ENCODE measurements at places on chromosomes 1 and 21.

- peak; percentile 53 for DNase-seq
These were observed 16.6 kb upstream of the RAP1A start for GRCh38 chr1:111602974-111603373.

- no peak for DNase-seq
These were observed 658 bp upstream of the COL16A1 start for GRCh38 chr1:31704271-31705079.

DNA sequence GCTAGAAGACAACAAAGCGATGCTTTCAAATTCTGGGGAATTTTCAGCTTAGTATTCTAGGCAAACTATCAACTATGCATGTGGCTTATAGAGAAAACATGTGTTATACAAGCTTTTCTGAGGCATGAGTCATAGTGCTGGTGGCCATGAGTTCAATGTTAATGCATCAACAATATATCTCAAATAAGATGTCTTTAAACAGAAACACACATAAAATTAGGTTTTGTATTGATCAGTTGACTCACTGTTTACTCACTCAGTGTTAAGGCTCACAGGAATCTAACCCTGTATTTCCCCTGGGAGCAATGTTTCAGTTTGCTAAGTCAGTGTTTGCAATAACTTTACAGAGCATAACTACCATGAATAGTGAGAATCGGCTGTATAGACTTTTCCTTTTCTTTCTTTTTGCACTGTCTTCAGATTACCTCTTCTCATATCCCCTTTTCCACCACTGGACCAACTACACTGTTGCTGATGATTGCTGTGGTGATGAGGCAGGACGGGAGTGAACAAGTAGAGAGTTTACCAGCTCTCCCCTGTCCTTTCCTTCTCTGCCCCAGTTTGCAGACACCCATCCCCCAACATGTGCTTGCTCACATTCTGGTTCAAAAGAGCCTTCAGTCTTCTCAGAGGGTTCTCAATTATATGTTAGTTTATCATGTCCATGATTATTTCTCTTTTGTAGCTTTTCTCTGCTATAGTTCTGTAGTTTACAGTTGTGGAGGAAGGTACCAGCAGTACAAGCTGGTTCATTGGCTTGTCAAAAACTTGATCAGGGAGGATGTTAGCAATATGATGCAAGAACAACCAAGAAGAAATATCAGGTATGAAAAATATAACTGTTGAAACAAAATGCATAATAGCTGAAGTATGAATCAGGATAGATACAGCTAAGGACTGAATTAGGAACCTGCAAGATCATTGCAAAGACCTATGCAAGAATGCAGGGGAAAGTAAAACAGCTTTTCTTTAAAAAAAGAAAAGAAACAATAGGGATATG lies 23.9 kb downstream of the CD2 start:
- DNase-seq: no peak

DNA sequence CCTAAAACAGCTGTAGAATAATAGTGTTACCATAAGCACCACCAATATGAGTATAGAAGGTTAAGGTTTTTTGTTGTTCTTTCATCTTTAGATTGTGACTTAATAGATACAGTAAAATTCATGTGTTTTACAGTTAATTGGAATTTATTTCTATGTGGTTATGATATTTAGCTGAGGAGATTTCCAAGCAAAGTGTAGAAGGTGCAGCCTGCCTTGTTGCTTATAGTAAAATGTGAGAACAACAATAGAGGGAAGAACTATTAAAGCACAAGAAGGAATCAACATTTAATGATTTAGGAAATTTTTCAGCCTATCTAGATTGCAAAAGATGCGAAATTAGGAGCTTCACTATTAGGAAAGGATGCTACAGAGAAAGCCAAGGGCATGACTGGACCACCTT lies 47.9 kb downstream of the DESI2 start:
- DNase-seq: no peak

DNA sequence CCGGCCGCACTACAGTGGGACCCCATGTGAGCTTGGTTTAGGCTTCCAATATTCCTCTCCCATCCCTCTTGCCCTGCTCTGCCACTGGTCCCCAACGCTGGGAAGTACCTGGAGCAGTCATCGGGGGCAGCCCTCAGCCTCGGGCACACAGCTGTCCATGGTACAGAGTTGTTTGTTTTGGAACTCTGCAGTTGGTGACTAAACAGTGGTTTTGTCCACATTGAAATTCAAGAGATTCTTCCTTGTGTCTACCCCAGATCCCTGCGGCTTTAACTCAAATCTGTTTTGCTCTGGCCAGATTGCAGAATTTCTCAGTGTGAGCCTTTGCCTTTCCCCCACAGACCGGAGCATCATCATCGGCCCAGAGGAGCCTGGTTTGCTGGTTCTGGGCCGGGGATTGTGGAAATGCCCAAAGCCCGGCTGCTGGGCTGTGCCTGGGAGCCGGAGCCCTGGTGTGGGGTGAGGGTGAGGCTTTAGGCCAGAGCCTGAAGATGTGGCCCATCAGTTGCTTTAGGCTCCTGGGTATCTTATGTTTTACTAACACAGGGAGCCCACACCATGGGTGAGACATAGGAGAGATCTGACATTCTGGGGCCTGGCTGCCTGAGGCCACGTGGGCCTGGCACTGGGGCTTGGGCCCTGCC lies 93.2 kb downstream of the ARHGEF10L start:
- DNase-seq: no peak

GRCh38 chr1:197917805-197918651 lies 856 bp downstream of the LHX9 start:
- no peak for DNase-seq

GRCh38 chr1:184424157-184424556 lies 37.3 kb downstream of the C1orf21 start:
- no peak for DNase-seq

DNA sequence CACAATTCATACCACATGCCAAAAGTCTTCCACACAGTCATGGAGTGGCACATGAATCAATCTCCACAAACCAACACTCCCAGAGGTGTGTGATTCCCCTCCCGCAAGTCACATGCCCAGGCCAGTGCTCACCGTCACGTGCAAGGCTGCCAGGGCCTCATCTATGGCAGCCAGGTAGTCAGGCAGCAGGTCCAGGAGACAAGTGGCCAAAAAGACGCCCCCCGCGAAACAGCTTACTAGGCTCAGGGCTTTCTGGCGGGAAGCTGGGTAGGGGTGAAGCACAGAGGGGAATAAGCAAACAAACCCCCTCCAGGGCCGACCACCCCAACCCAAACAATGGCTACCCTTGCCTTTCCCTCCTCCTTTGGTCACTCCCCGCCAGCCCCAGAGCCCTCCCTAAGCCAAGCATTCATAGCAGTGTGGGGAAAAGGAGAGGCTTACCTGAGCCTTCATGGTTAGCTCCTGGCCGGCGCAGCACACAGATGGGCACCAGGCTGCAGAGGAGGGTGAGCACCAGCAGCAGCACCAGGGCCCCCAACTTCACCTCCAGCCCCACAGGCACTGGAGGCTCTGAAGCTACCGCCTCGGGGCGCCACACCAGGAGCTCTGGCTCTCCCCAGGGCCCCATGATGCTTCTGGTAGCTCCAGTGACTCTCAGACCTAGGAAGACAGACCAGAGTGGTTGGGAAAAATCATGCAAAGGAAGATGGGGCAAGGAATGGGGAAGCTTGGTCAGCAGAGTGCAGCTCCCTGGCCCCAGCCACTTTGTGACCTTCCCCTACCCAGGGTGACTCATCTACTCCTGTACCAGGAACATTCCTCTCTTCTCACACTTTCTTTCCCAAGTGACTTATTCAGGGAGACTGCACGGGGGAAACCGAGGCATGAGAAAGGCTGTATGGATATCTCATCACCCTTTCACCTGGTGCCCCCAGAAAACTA lies 978 bp downstream of the SLC39A1 start:
- no peak for DNase-seq

DNA sequence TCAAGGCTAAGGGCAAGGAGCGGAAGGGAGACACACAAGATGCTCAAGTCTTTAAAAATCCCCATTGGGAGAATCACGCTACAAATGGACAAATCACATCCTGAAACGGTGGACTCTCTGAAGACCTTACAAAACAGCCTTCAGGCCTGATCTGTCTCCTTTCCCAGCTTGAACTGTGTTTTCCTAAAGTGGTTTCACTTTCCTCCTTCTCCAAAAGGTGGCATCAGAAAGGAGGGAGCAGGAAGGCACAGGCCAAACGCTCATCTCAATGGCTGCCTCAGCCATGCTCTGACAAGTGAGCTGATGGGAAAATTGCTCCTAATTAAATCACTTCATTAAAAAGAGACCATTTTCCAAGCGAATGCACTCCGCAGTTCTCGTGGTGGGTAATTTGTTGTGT lies 47.7 kb downstream of the UTP25 start:
- no peak for DNase-seq

GRCh38 chr1:194067772-194068171 lies 881.4 kb upstream of the B3GALT2 start:
- no peak for DNase-seq

- DNase-seq: no peak
These were observed 134.3 kb downstream of the ZP4 start for GRCh38 chr1:237756304-237756967.

DNA sequence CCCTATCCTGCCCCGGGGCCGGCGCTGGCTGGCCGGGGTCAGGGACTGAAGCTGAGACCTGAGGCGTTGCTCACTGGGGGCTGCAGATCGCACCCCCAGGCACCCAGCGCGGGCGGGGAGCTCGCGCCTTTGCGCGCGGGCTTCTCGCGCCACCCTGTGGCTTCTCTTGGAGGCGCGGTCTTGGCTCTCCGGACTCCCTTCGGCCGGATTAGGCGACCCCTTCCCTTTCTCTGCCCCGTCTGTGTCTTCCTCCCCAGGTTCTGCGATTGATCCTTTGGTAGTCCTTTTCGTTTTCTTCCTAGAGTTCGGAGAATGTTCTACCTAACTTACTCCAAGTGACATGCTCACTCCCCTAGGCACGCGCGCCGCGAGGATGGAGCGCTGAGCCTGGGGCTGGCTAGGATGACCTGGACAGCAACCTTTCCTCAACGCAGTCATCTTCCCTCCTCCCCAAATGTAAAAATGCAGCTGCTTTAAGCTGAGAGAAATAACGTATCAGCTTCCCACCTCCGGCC lies 495 bp upstream of the NTRK1 start:
- peak; percentile 44 for DNase-seq

- DNase-seq: no peak
These were observed 93.6 kb upstream of the GRIK1 start for GRCh38 chr21:30033441-30033840.

DNA sequence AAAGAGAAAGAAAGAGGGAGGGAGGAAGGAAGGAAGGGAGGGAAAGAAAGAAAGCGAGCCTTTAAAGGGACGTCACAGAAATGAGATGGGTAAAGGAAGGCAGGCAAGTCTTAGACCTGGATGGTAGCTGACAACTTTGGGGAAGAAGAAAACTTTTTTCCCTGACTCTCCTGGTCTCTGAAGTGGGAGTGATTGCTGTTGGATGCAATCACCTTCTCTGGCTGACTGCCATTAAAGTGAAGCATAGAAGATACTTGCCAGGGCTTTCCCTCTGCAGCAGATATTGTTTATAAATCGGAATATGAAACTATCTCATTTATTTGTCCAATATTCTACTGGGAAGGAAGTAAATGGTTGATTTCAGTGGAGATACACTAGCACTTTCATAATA lies 27.0 kb downstream of the VCAM1 start:
- no peak for DNase-seq

- no peak for DNase-seq
These were observed 12.9 kb upstream of the CEP85 start for GRCh38 chr1:26221094-26221493.

- DNase-seq: peak; percentile 59
These were observed 16.3 kb downstream of the BATF3 start for GRCh38 chr1:212683357-212683722.

DNA sequence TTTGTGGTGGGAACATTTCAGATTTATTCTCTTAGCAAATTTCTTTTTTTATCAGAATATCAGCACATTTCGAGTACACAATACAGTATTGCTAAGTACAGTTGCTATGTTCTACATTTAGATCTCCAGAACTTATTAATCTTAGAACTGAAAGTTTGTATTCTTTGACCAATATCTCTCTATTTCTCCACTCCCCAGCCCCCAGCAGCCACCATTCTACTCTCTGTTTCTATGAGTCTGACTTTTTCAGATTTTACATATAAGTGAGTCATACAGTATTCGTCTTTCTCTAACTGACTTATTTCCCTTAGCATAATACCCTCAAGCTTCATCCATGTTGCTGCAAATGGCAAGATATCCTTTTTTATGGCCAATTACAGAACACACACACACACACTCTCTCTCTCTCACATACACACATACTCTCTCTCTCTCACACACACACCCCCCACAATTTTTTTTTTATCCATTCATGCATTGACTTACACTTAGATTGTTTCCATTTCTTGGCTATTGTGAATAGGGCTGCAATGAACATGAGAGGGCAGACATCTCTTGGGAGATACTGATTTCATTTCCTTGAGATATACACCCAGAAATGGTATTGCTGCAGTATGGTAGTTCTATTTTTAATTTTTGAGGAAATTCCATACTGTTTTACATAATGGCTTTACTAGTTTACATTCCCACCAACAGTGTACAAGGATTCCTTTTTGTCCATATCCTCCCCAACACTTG lies 15.7 kb downstream of the RPTN start:
- DNase-seq: peak; percentile 26

GRCh38 chr1:31757204-31757679 lies 6.9 kb downstream of the ADGRB2 start:
- DNase-seq: no peak

GRCh38 chr1:221723018-221723847 lies 18.7 kb downstream of the DUSP10 start:
- DNase-seq: no peak

DNA sequence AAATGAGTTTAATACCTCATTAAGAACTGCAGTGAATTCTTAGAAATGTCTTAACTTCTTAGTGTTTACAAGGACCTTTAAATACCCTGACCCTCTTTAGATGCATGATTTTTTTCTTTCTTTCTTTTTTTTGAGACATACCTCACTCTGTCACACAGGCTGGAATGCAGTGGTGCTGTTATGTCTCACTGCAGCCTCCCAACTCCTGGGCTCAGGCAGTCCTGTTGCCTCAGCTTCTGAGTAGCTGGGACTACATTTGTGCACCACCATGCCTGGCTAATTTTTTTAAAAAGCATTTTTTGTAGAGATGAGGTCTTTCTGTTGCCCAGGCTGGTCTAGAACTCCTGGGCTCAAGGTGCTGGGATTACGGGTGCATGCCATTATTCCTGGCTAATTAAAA lies 191.8 kb downstream of the RPS6KC1 start:
- DNase-seq: no peak
